Glomerular endothelial cell (primary cell): ENCODE measurements at places on chromosomes 1 and 21. TPM values are rescaled to one million over a fixed set of nuclear protein-coding genes. Genes with fewer than 3 reads are reported as not detected.

- no peak for DNase-seq
Measured at GRCh38 chr1:181131255-181131941, 42.9 kb downstream of the IER5 start.

DNA sequence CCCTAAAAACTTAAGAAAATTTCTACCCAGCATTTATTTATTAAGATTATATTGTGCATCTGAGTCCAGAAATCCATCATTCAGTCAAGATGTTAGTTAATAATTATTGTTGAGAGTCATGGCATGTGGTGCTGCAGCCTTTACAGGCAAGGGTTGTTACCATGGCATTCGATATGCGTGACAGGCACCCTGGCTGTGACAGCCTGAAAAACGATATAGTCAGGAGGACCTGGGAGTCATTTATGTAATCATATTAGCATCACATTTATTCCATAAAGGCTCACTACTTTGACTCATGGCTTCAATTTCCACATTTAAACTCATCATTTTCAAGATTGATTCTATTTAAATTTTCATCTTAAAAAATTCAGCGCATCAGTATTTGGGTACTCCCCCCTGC is 68.0 kb downstream of the CACHD1 start:
- no peak for DNase-seq

GRCh38 chr1:63704443-63704842 is 69.4 kb upstream of the ROR1 start:
- no peak for DNase-seq

Gene LGR6
- total RNA-seq: not detected in 2 replicates

GRCh38 chr1:91036894-91037829 is 15.3 kb upstream of the ZNF644 start:
- DNase-seq: no peak

DNA sequence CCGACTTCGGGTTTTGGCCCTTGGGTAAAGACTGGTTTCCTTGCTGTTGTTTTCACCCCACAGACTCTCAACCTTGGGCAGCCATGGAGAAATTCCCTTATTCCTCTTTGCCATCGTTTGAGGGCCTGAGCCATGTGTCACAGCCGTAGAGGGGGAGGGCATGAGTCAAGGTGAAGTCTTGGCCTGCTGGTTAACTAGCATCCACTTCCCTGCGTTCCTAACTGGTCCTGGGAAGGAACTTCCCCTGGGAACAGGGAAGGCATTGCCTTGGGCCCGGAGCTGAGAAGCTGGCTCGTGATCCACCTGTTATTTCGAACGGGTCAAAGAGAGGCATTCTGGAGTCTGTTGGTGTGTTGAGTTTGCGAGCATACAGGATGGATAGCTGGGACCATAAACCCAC is 464.9 kb downstream of the CAMTA1 start:
- DNase-seq: no peak

Gene GIPC2
- 0.15 and 2.0 TPM in 2 replicates for total RNA-seq

Gene DNALI1
- 3.8 and 4.7 TPM in 2 replicates for total RNA-seq

DNA sequence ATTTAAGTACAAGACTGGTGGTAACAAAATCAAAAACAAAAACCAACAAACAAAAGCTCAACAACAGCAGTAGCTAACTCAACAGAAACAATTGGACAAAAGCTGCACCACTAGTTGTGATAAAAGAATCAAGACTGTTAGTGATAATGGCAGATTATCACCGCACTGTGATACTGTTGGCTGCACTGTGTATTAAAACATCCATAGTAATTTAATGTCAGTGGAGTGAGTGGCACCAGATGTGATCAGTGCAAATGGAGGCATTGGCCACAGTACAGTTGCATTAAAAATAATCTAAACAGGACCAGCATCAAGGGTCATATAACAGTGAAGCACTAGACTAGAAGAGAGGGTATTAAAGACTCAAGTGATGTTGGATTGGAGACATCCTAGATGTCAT is 1341.3 kb downstream of the MRPL39 start:
- DNase-seq: no peak

DNA sequence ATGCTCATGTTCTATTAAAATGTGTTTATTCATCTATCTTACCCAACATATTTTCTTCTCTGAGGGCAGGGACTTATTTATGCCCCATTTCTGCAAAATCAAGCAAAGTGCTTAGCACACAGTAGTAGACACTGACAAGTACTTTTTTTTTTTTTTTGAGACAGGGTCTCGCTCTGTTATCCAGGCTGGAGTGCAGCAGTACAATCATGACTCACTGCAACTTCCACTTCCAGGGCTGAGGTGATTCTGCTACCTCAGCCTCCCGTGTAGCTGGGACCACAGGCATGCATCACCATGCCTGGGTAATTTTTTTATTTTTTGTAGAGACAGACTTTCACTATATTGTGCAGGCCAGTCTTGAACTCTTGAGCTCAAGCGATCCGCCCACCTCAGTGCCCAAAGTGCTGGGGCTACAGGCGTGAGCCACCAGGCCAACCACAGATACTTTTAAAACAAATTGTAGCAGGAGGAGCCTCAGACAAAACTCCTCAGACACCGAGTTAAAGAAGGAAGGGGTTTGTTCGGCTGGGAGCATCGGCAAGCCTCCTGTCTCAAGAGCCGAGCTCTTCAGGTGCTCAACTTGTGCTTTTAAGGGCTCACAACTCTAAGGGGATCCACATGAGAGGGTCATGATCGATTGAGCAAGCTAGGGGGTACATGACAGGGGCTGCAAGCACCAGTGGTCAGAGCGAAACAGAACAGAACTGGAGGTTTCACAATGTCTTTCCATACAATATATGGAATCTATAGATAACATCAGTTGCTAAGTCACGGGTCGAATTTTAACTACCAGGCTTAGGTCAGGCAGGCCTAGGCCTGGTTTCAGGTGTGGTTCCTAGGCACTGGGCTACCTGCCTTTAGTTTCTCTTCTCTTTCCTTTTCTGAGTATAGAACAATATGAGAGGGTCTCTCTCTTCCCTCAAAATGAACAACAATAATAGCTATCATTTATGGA is 5.7 kb upstream of the TMEM167B start:
- DNase-seq: no peak

DNA sequence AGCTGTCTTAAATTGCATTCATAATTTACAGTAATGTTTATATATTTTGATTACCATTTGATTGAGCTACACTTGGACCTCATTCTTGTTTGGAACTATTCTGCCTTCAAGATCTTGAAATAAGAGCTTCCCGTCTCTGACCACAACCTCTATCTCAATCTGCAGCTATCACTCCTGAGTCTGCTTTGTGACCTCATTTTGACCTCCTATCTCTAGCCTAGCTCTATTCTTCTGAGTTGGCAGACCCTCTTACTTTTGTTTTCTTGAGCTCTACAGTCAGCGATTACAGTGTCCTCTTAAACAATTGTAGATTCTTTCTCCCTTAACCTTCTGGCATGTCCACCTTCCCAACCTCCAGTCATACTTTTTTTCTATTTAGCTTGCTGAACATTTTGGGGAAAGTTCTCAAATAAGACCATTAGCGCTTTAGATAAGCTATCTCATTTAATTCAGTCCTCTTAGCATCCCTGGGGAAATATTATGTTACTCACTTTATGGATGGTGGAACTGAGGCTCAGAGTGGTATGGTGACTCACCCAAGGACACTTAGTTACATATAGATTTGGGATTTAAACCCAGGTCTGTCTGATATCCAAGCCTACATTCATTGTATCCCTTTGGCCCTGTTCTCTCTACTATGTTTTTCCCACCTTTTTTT is 19.1 kb downstream of the RPAP2 start:
- DNase-seq: peak; percentile 70

GRCh38 chr1:207444514-207445217 is 9.5 kb upstream of the CR2 start:
- DNase-seq: no peak

GRCh38 chr1:151243683-151244216 is 10.8 kb upstream of the PSMD4 start:
- DNase-seq: no peak

Gene ATAD3C
- total RNA-seq: not detected in 2 replicates

DNA sequence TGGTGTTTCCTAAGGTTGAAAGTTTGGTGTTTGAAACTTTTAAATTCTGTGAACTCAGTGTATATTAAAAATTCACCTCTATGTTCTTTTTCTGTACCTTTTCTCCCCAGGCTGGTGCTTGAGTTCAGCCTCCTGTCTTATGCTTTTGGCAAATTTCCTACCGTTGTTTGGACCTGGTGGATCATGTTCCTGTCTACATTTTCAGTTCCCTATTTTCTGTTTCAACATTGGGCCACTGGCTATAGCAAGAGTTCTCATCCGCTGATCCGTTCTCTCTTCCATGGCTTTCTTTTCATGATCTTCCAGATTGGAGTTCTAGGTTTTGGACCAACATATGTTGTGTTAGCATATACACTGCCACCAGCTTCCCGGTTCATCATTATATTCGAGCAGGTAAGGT is 24.9 kb upstream of the AXDND1 start:
- no peak for DNase-seq

Gene TIMM17A
- total RNA-seq: 47.8 and 48.4 TPM in 2 replicates

DNA sequence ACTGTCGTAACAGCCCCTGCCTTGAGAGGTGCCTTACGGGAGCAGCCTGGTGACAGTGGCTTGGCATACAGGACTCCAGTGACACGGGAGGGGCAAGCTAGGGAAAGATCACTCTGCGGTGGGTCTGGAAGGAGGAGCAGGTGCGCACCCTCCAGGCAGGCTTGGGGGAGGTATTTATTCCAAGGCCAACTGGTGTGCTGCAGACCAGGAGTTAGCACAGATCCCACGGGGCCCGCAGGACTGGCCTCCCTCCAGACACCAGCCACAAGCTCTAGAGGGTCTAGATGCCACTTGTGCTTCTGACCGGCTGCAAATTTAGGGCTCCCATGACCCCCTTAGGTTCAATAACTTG is 22.1 kb downstream of the PSEN2 start:
- no peak for DNase-seq

Gene SRSF10
- 72.3 and 76.3 TPM in 2 replicates for total RNA-seq

Gene ASCL5
- not detected in 2 replicates for total RNA-seq

Gene SYT11
- total RNA-seq: 31.2 and 34.4 TPM in 2 replicates

DNA sequence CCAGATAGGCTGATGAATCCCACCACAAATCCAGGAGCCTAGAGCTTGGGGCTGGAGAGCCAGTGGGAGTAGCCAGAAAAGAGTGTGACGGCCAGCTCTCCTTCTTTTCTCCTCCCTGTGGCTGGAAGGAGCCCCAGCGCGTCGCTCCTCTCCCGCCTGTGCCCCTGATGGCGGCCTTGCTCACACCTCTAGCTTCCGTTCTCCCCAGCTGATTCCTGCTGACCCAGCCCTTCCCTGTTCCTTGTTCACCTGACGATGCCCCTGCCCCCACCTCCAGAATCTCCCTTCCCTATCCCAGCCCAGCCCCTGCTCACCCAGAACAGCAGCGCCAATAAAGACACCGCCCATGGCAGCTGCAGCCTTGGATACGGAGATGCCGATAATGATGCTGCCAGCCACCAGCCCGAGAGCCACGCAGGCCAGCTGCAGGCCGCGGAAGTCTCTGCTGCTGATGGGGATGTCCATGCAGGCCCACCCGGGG is 656 bp downstream of the KNCN start:
- no peak for DNase-seq

GRCh38 chr1:38153066-38153777 is 106.6 kb upstream of the POU3F1 start:
- no peak for DNase-seq

Gene CLCNKA
- total RNA-seq: not detected in 2 replicates

GRCh38 chr21:15152591-15152990 is 87.8 kb upstream of the NRIP1 start:
- no peak for DNase-seq

DNA sequence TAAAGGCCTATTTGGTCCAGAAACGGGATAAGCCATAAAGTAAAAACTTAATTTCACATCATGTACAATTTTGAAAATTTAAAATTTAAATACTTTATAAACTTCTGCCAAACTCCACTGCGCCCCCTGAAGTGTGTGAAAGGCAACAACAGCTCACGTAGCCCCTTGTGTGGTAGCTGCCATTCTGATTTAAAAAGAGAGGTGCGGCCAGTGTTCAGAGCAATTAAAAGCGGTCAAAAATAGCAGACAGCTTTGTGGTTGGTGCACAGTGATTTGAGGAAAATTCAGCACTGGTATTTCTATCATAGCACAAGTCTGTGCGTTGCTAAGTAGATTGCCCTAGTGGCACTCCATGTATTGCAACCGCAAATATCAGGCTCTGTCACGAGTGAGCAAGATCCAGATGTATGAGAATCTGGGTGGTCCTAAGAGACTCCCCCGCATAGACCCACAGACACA is 122.5 kb downstream of the ATG4C start:
- DNase-seq: no peak

DNA sequence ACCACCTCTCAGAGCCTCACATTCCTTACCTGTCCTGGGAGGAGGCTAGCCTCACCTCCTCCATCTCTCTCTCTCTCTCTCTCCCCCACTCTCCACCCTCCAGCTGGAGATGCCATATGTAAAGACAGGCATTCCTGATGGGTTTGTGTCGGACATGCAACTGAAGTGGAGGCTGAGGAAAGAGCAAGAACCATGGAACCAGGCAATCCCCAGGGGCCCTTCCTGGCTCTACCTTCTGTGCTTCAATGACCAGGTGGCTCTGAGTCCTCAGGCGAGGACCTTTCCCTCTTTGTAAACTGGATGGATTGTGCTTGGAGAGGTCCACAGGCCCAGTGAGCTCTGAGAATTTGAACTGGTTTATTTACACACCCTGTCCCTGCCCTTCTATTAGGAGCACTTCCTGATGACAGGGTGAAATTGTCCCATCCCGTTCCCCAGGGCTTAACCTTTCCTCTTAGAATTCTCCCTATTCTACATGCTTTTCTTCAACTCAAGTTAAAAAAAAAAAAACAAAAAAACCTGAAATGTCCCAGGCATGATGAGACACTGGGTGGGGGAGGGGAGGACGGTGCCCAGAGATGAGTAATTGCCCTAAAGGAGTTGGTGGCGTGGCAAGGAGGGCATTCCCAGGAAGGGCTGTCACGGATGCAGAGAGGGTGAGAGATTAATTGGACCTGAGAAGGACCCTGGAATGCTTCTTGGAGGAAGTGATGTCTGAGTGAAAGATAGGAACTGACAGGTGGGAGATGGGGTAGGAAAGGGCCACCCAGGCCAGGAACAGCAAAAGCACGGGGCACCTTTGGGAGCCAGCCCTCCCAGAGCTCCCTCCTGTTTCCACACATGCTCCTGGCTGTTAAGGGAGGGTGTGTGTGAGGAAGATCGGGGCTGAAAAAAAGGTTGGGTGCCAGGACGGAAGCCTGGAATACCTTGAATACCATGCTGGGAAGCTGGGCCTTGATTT is 50.2 kb upstream of the WASF2 start:
- DNase-seq: no peak
